ENCODE measurements at places on chromosomes 13 and 19.

DNA sequence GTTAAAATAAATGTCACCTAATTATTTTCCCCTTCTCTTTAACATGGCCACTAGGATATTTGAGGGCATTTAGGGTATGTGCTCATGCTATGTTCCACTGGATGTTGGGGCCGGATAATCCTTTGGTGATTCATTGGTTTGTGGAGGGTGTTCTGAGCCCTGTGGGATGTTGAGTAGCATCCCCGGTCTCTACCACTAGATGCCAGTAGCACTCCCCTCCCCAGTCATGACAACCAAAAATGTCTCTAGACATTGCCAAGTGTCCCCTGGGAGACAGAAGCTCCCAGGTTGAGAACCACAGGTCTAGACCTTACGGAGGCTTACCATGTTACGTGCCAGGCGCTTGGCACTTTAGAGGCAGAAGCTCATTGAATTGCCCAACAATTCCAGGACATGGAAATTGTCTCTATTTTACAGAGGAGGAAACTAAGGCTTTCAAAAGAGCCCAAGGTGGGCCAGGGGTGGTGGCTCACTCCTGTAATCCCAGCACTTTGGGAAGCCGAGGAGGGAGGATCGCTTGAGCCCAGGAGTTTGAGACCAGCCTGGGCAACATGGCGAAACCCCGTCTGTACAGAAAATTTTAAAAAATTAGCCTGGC is 14.1 kb downstream of the SHANK1 start:
- no peak for DNase-seq

- no peak for DNase-seq
These were observed 8.4 kb downstream of the COL5A3 start for GRCh38 chr19:10001899-10002298.

- no peak for DNase-seq
These were observed 170.1 kb downstream of the RGCC start for GRCh38 chr13:41627425-41627824.

GRCh38 chr19:39792999-39793546 is 14.4 kb downstream of the LEUTX start:
- DNase-seq = no peak

DNA sequence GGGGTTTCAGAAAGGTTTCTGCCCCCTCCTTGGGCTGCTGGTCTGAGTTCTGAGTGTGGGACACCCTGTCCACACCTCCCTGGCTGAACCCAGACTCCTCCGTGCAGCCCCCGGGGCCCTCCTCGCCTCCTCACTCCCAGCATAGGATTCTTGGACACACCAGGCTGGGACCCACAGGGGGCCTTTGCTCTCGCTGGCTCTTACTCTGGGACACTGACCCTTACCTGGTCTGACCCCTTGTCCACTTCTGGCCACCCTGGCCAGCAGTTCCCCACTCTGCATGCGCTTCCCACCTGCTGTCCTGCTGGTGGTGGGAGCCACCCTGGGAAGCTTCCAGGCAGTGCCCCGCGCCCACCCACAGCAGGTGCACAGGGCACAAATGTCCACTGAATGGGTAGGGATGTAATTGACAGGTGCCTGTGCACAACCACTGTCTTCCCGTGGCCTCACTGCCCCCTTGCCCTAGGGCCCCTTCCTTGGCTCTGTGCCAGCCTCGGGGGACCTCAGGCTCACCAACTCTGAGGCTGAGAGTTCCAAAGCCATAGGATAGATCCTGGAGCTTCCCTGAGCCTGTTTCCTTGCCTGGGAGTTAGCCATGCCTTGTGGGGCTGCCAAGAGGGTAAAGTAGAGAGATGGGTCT is 7.0 kb upstream of the SLC25A42 start:
- no peak for DNase-seq

All from esophagus squamous epithelium (tissue), 5 donors.